ENCODE measurements at places on chromosomes 3 and 15.

- DNase-seq = no peak
Measured at GRCh38 chr3:126528800-126529541, 5.0 kb downstream of the CHST13 start.

DNA sequence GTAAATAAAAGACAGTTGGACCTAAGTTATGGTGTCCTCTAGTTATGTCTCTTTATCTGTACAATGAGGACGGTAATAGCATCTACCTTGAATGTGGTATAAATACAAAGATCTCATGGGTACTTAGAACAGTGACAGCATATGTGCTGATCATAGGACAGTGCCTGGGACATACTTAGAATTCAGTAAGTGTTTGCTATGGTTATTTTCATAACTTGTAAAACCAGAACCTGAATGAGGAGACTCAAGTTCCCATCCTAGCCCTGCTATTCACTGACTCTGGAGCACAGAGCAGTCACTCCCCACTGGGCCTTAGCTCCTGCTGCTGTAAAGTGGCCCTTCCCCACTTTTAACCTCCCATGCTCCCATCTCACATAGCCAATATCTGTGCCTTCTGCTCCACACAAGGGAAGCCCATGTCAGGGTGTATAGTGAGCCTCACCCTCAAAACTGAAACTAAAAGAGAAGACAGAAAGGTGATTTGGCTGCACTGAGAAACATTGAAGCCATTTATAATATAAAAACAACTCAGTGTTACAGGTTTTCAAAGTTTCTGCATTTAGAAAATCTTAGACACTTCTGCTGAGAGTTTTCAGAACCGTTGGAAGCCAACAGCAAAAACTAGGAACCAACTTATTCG lies 225.4 kb upstream of the UBE2E2 start:
- peak; percentile 18 for DNase-seq

- DNase-seq = no peak
Measured at GRCh38 chr3:14472471-14473351, 67.4 kb downstream of the GRIP2 start.

GRCh38 chr3:197734667-197735318 lies 1.9 kb downstream of the RUBCN start:
- DNase-seq = no peak

GRCh38 chr3:190092250-190092649 lies 28.4 kb downstream of the P3H2 start:
- no peak for DNase-seq

DNA sequence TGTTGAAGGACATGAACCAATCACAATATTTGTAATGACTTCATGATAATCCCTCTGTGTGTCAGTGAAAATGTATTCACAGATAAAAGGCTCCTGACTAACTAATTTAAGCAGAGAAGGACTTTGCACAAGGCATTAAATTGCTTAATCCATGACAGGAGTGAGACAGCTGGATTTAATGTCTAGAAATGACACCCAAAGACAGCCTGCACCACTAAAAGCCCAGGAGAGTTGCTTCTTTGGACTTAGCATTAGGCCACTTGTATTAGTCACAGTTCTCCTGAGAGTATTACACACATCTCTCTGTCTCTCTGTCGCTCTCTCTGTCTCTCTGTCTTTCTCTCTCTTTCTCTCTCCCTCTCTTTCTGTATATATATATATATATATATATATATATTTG lies 180.4 kb downstream of the GOLGA8K start:
- no peak for DNase-seq

- DNase-seq = no peak
Measured at GRCh38 chr3:62168356-62168755, 205.0 kb downstream of the FEZF2 start.

DNA sequence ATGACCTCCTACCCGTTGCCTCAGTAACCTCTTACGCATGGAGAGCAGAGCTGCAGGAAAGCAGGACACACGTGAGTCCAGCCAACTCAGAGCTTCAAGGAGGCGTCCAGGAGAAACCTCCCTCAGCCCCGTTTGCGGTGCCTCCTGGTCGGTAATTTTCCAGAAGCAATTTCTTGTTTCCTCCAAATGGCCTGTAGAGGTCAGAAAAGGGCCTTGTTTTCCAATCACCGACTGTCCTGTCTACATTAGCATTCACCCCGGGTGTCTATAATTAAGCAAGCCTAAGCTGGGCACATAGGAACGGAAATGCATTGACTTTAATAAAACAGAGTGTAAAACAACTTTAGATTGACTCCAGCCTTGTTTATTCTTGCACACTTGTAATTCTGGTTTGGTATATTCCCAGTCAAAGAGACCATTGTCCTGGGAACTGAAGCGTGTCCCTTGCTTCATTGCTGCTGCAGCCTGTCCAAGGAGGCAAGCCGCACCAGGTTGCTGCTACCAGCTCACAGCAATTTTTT lies 836.2 kb downstream of the AGBL1 start:
- DNase-seq = no peak

GRCh38 chr15:42719043-42719442 lies 17.9 kb downstream of the CDAN1 start:
- no peak for DNase-seq

- no peak for DNase-seq
Measured at GRCh38 chr15:63050731-63051155, 8.2 kb downstream of the TPM1 start.

DNA sequence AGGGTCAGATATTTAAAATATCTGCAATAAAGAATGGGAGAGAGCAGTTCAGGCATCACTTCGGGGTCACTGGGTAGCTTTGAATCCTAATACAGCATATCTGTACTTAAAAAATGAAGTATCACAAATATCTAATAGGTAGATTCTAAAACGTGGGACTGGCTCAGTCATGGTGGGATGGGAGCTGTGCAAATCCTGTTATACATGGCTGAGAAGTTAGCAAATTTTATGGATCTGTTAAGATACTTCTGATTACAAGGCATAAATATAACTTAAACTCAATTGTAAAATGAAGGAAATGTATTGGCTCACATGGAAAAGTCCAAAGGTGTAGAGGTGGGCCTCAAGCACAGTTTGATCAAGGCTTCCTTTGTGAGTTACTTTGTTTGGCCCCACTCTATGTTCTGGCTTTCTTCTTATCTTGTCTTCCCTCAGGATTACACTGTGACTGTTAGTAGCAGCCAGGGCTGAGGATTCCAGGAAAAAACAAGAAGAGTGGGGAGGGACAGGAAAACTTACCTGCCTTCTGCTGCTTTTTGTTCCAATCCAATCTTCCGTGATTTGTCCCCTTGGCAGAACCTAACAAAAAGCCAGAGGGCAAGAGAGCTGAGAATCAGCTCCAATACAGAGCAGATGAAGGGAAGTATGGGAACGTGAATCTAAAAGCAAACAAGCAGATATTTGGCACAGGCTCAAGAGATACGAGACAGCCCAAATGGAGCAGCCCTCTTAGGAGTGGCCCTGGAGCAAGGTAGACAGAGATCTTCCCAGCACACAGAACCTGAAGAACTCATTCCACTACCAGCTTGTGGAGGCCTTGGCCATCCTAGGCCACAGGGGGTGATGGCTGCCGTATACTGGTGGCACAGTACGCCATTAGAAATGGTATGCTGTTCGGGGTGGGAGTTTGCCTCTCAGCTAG lies 10.9 kb downstream of the PAQR9 start:
- no peak for DNase-seq

GRCh38 chr15:78168608-78169007 lies 19.4 kb downstream of the IDH3A start:
- DNase-seq = no peak

DNA sequence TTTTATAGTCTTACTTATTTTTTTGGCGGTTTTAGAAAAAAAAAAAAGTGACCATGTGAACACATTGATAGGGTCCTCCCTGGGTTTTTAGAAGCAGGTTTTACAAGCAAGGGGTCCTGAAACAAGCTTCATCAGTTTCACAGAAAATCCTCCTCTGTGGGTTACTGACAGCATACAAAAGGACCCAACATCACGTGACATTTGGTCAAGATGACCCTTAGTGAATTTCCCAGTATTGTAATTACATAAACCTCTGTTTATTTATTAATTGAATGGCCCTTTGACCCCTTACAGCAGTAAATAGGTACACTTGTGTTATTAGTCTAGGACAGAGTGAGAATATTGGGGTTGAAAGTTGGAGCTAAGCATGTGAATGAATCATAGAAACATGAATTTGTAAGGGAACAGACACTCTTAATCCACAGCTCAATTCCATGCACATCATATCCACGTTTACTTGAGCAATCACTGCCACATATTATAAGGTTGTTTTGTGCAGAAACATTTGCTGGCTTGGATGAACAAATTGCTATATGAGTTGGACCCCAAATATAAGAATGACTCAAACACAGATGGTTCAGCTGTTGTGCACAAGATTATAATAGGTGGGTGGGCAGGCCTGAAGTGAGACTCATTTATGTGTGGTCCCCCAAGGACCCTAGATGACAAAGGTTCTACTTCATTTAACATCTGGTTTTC lies 137.5 kb downstream of the ZNF385D start:
- DNase-seq = no peak

GRCh38 chr15:40637221-40637745 lies 43.2 kb downstream of the KNL1 start:
- no peak for DNase-seq

- DNase-seq = no peak
Measured at GRCh38 chr3:127443581-127444375, 146.8 kb downstream of the TPRA1 start.

DNA sequence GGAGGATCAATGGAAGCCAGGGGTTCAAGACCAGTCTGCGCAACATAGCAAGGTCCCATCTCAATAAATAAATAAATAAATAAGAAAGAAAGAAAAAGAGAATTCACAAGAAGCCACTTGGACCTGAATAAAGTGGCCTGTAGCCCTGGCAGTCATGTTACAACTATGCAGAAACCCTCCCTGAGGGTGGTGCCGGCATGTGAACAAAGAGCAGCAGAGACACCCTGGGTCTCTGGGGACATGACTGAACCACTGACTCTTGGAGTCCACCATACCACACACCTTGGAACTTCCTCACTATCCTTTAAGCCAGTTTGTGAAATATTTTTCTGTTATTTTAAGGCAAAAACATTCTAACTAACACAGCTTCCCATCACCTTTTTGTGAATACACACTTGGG lies 93.0 kb downstream of the MEIS2 start:
- no peak for DNase-seq

- DNase-seq = no peak
Measured at GRCh38 chr15:60574801-60575631, 96.1 kb upstream of the ICE2 start.

DNA sequence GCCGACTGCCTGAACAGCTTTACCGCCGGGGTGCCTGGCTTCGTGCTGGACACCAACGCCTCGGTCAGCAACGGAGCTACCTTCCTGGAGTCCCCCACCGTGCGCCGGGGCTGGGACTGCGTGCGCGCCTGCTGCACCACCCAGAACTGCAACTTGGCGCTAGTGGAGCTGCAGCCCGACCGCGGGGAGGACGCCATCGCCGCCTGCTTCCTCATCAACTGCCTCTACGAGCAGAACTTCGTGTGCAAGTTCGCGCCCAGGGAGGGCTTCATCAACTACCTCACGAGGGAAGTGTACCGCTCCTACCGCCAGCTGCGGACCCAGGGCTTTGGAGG lies 815 bp downstream of the SPINT1 start:
- peak; percentile 63 for DNase-seq

DNA sequence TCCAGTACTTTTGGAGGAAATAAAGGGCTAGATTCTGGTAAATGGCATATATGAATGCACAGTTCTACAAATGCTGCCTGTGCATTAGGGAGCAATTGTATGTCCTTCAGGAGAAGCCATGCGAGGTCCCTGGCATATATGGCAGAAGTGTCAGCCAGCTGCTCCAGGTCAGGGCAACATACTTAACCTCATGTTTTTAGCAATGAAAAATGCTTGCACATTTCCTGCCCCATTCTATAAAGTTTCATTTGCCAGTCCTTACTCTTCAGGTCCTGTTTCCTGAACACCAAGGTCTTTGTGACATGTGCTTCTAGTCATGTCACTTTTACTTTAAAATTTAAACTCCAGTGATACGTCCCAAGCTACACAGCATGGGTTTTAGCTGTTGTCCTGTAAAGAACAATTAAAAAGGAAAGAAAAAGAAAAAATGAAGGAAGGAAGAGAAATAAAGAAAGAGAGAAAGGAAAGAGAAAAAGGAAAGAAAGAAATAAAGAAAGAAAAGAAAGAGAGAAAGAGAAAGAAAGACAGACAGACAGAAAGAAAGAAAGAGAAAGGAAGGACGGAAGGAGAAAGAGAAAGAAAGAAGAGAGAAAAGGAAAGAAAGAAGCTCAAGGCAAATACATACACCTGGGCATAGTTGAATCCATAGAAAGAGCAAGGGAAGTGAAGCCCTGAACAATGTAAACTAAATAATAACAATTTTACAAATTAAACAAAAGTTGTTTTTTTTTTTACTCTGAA lies 20.1 kb upstream of the PTX3 start:
- DNase-seq = no peak

GRCh38 chr3:39191111-39191510 lies 1.3 kb downstream of the XIRP1 start:
- DNase-seq = no peak

DNA sequence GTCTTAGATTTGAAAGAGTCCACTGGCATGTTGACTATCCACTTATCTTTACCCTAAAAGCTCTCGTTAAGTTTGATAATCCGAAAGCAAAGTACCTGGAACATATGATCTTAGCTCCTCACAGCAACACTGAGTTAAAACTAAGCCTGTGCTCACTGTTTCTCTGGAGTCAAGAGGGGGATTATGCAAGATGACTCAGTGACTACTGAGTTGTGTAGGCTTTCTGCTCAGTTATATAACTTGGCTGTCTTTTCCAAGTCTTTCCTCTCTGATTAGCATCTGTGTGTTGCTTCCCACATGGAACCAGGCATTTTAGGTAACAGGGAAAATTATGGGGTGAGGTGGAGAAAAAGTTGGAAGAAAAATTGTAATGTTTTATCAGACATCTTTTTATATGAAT lies 31.2 kb upstream of the MYO5C start:
- DNase-seq = no peak

- no peak for DNase-seq
Measured at GRCh38 chr15:33994005-33994615, 25.8 kb downstream of the CHRM5 start.

GRCh38 chr3:16798738-16799137 lies 86.0 kb upstream of the PLCL2 start:
- DNase-seq = no peak

GRCh38 chr3:137761563-137762503 lies 2.3 kb upstream of the SOX14 start:
- no peak for DNase-seq

- no peak for DNase-seq
Measured at GRCh38 chr15:79209690-79210089, 72.8 kb upstream of the ANKRD34C start.

DNA sequence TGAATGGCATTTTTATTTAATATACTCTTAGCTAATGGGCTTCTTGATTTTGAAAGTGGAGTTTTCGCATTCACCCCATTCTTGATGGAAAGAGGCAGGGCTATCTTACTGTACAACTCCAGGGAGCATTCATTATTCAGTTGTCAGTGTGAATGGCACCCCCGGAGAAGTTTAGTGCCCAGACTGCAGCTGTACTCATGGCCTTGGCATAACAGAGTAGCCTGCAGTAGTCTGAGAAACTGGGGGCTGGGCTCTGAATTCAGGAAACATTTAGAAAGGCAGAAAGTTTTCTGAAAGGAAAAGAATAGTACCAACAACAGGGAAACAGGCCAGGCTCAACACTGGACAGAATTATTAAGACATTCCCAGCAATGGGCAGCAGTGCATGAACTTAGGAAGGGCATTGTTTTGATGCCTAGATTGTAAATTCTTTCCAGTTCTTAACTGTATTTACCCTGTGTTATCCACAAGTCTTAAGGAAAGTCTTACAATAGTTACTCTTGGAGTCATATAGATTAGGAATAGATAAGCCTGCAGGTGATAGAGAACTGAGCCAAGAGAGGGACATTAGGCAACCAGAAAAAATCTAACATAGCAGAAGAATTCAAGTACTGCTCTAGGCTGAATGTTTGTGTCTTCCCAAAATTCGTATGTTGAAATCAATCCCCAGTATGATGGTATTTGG lies 44.4 kb downstream of the TIPARP start:
- no peak for DNase-seq
